Pulmonary artery endothelial cell (primary cell): ENCODE measurements at places on chromosomes 13 and 19. TPM values are rescaled to one million over a fixed set of nuclear protein-coding genes. Genes with fewer than 3 reads are reported as not detected.

Gene ZNF99
- not detected in 2 replicates for total RNA-seq

Gene RFXANK
- 60.7 and 82.3 TPM in 2 replicates for total RNA-seq

Gene ZNF865
- 0.67 and 0.86 TPM in 2 replicates for total RNA-seq

Gene GRIK5
- 2.2 and 5.7 TPM in 2 replicates for total RNA-seq

Gene ZNF790
- 6.7 and 10.1 TPM in 2 replicates for total RNA-seq

Gene ADM5
- 0.40 and 0.74 TPM in 2 replicates for total RNA-seq

Gene ZNF285
- 3.9 and 4.5 TPM in 2 replicates for total RNA-seq

Gene KLK1
- not detected in 2 replicates for total RNA-seq

Gene DBP
- 0.85 and 2.2 TPM in 2 replicates for total RNA-seq

Gene MADCAM1
- total RNA-seq: 0.07 TPM in 2 replicates
